ENCODE measurements at places on chromosomes 4 and X. TPM values are rescaled to one million over a fixed set of nuclear protein-coding genes. Genes with fewer than 3 reads are reported as not detected.

DNA sequence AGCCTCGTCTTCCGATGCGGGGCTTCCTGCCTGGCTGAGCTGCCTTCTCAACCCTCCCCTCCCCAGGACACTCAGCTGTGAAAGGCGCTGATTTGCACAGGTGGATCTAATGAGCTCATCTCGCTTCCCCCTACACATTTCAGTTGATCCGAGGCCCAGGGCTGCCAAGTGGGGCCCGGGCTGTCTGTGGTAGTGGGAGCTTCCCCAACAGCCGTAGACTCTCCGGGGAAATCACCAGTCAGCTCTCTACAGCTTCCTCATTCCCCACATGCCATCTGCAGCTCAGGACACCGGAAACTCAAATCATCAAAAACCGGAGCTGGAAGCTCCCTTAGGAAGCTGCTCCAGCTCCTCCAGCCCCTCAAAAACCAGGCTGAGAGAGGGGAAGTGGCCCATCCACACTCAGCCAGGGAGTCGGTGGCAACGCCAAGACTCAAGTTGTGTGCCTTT lies 56.2 kb downstream of the SMIM20 start:
- H3K27ac ChIP-seq, result no peak overlapping the region
- H3K4me1 ChIP-seq, result no peaks in the 10 kb centered on the region
- H3K4me3 ChIP-seq, result no peak overlapping the region
- no peaks in the 10 kb centered on the region for H3K36me3 ChIP-seq
- H3K27me3 ChIP-seq, result peaks cover 7% of the 10 kb centered on the region

DNA sequence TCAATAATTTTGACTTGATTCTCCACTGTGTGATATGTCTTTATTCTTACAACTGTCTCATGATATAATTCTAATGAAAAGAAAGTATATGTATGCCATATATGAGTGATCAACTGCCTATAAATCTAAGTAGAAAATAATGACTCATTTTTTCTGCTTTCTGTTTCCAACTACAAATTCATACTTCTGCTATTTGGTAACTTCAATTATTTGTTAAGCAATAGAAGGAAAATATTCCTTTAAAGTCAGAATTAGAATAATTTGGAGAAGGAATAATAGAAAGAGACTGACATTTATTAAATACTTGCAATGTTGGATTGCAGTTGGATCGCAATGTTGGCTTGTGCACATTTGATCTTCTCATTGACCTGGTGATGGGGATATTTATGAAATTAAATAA lies 204.2 kb upstream of the PACRGL start:
- no peak for DNase-seq
- H3K4me3 ChIP-seq, result no peak overlapping the region
- no peaks in the 10 kb centered on the region for H3K4me1 ChIP-seq
- H3K27me3 ChIP-seq, result no peaks in the 10 kb centered on the region
- H3K36me3 ChIP-seq, result no peaks in the 10 kb centered on the region

DNA sequence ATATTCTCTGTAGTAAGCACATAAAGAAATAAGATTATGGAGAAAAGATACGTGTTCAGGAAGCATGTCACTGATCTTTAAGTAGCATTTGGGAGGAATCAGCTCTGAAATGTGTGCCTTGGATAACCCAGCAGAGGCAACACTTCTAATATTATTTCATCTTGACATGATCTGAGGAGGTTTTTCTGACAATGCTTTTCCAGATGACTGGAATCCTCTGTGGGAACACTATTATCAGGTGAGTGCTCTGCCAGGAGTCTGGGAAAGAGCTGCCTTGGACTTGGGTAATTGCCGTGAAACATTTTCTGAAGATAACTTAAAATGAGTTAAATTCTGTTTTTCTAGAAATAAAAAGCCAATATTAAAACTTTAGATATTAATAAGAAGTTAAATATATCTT lies 78.2 kb upstream of the QRFPR start:
- no peaks in the 10 kb centered on the region for H3K36me3 ChIP-seq
- no peak overlapping the region for H3K4me3 ChIP-seq
- no peak overlapping the region for H3K27ac ChIP-seq
- DNase-seq, result no peak
- peaks cover 22% of the 10 kb centered on the region for H3K27me3 ChIP-seq

DNA sequence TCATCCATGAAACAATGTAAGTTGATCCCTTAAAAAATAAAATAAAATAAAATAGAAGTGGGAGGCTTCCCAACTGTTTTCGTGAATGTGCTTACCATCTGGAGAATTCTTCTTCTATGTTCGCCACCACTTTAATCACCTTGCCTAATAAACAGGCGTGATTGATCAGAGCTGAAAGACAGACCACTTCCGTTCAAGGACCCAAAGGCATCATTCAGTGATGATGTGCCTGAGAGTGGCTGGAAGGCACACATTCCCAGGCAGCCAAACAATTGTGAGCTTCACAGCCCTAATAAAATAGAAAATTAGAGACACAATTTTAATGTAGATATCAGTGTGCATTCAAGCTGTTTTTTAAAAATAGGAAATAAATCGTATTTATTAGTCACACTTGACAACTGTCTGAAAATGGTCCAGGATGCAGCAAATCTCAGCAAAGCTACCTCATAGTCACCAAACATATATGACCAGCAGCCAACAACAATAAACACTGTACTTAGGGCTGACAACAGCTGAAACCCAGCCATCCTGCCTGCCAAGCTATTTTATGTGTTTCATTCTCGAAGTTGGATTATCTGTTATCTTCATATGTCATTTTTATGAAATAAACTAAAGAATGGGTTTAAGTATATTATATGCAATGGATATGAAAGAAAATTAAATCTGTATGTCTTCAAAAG lies 163.2 kb upstream of the FAM9B start:
- H3K36me3 ChIP-seq, result no peaks in the 10 kb centered on the region
- DNase-seq, result no peak
- H3K27me3 ChIP-seq, result no peaks in the 10 kb centered on the region
- peaks cover 6% of the 10 kb centered on the region for H3K4me1 ChIP-seq

- no peak for DNase-seq
- peak overlapping the region; percentile 98 for H3K4me3 ChIP-seq
- H3K36me3 ChIP-seq, result peaks cover 15% of the 10 kb centered on the region
- peak overlapping the region; percentile 99 for H3K27ac ChIP-seq
- H3K4me1 ChIP-seq, result peaks cover 51% of the 10 kb centered on the region
- H3K27me3 ChIP-seq, result no peaks in the 10 kb centered on the region
These were observed 776 bp downstream of the CEP44 start for GRCh38 chr4:174284487-174284886.

GRCh38 chr4:7803371-7803770 lies 136.3 kb downstream of the AFAP1 start:
- H3K27ac ChIP-seq, result no peak overlapping the region
- no peak for DNase-seq
- H3K36me3 ChIP-seq, result peaks cover 32% of the 10 kb centered on the region
- H3K27me3 ChIP-seq, result no peaks in the 10 kb centered on the region

Gene TMSB15A
- total RNA-seq, result 0.37 TPM

DNA sequence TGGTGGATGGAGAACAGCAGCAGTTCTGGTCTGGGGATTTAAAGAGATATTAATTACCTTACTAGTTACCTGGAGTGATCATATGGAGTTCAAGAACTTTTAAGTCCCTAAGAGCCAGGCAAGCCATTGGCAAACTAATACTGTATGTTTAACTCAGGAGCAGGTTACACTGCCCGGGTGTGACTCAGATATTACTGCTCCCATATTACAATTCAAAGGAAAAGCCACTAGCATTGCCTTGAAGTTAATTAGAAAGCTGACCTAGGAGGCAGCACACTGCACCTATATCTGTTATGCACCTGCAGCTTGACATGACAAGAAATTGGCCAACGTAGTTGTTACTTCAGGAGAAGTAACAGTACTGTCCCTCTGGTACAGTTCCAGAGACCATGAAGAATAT lies 47.2 kb downstream of the GRK4 start:
- no peaks in the 10 kb centered on the region for H3K27me3 ChIP-seq
- H3K4me1 ChIP-seq, result peaks cover 21% of the 10 kb centered on the region
- H3K36me3 ChIP-seq, result no peaks in the 10 kb centered on the region
- no peak for DNase-seq

DNA sequence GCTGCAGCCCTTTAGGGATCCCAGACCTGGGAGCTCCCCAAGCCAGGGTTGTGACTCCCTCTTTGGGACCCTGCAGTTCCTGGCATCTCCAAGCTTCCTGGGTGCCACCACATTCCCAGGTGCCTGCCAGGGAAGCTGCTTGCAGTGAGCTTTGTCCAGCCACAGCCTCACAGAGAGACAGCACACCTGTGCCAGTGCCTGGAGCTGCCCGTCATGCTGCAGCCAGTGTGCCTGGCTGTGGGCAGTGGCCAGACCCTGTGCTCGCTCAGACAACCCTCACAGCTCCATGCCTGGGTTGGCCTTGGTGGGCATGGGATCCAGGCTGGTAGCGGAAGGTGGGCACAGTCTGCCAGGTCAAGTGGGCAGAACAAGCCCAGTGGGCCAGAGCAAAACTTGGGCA lies 36.0 kb downstream of the TMPRSS11A start:
- H3K27me3 ChIP-seq, result peaks cover 10% of the 10 kb centered on the region
- H3K27ac ChIP-seq, result no peak overlapping the region
- H3K36me3 ChIP-seq, result no peaks in the 10 kb centered on the region
- no peaks in the 10 kb centered on the region for H3K4me1 ChIP-seq
- DNase-seq, result no peak

- H3K36me3 ChIP-seq, result peaks cover 58% of the 10 kb centered on the region
- H3K27ac ChIP-seq, result no peak overlapping the region
- no peak for DNase-seq
- no peaks in the 10 kb centered on the region for H3K27me3 ChIP-seq
- H3K4me3 ChIP-seq, result no peak overlapping the region
These were observed 29.6 kb downstream of the KDM5C start for GRCh38 chrX:53195401-53195800.

GRCh38 chr4:171279131-171279530 lies 534.1 kb upstream of the GALNTL6 start:
- DNase-seq, result no peak
- no peaks in the 10 kb centered on the region for H3K4me1 ChIP-seq
- H3K27me3 ChIP-seq, result no peaks in the 10 kb centered on the region
- no peak overlapping the region for H3K4me3 ChIP-seq
- H3K27ac ChIP-seq, result no peak overlapping the region
- H3K36me3 ChIP-seq, result no peaks in the 10 kb centered on the region

DNA sequence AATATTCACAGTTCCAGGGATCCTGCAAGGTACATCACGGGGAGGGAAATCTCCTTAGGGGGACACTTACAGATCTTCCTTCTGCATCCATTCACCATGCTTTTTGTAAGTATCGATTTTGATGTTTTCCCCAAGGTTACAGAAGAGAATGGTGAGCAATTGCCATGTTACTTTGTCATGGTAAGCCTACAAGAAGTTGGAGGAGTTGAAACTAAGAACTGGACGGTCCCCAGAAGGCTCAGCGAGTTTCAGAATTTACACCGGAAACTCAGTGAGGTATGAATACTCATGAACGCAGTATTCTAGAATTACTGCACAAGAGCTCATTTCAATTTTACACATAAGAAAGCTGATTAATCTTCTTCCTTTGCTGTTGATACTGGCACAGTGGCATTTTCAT lies 53.9 kb downstream of the LRP2BP start:
- H3K27me3 ChIP-seq, result no peaks in the 10 kb centered on the region
- peaks cover 42% of the 10 kb centered on the region for H3K4me1 ChIP-seq
- H3K36me3 ChIP-seq, result peaks cover 57% of the 10 kb centered on the region
- H3K27ac ChIP-seq, result peak overlapping the region; percentile 28

GRCh38 chrX:46628460-46629371 lies 55.2 kb downstream of the CHST7 start:
- peaks cover 33% of the 10 kb centered on the region for H3K4me1 ChIP-seq
- H3K27me3 ChIP-seq, result no peaks in the 10 kb centered on the region
- no peak for DNase-seq
- H3K36me3 ChIP-seq, result peaks cover 69% of the 10 kb centered on the region

Gene RAPGEF2
- total RNA-seq, result 17.0 TPM

- H3K27me3 ChIP-seq, result peaks cover 13% of the 10 kb centered on the region
- H3K36me3 ChIP-seq, result no peaks in the 10 kb centered on the region
- no peak for DNase-seq
- no peaks in the 10 kb centered on the region for H3K4me1 ChIP-seq
- H3K27ac ChIP-seq, result no peak overlapping the region
These were observed 2.4 kb upstream of the CXorf66 start for GRCh38 chrX:139967750-139968149.

- H3K36me3 ChIP-seq, result no peaks in the 10 kb centered on the region
- no peak overlapping the region for H3K4me3 ChIP-seq
- H3K27ac ChIP-seq, result no peak overlapping the region
- H3K4me1 ChIP-seq, result no peaks in the 10 kb centered on the region
- peaks cover 16% of the 10 kb centered on the region for H3K27me3 ChIP-seq
These were observed 95.5 kb downstream of the CXCL13 start for GRCh38 chr4:77701121-77701520.

DNA sequence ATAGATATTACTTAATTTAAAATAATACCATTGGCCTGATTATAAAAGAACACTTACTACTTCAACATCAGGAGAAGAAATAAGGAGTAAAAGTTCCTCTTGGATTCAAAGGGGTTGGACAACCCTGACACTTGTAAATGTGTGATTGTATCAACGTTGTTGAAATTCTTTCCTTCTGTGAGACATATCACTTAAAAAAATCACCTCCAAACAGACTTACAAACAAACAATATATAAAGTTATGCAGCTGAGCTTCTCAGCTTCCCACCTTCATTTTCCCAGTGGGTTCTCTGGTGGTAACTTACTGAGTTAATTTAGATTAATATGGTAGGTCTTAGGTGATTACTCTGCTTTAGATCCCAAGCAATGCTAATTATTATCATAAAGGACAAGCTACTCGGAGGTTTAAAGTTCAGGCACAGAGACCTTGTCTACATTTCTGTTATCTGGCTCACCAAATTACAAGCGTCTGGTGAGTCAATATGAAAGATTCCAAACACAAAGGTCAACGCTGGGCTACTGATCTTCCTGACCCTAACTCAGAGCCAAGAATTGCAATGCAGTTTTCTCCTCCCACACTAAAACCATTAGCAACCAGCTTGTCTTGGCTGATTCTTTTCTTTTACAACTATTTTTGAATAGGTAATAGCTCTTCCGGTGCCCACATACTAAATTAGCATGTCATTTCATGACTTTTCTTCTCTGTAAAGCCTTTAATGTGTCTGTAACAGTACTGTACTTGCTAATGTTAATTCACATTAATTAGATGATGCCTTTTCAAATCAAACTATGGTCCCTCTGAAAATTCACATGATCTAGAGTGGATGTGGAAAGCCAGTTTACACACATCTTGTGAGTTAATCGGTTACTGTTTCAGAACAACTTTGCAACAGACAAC lies 157.6 kb downstream of the RASL11B start:
- H3K27me3 ChIP-seq, result no peaks in the 10 kb centered on the region
- H3K4me3 ChIP-seq, result no peak overlapping the region
- no peaks in the 10 kb centered on the region for H3K36me3 ChIP-seq
- H3K4me1 ChIP-seq, result peaks cover 3% of the 10 kb centered on the region
- no peak for DNase-seq

DNA sequence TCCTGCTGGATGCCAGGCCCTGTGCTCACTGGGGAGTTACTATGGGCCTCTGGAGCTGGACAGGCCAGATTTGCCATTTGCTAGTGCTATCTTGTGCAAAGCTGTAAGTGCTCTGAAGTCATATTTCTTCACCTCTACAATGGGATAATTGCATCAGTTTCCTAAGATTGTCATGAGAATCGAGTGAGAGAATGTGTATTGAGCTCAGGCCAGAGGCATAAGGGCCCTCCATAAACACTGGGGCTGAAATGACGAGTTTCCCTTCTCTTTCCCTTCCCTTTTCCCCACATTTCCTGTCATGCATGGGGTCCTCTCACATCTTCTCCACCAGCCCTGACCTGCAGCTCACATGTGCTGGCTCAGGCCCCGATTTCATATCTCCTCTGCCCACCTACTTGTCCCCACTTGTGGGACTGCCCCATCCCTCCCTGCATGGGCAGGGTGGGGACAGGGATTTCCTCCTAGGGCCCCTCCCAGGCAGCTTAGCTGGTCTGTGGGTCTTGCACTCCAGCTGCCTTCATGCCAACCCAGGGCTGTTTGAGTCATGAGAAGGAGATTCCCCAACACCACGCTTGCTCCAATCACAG lies 358.8 kb downstream of the MID1IP1 start:
- H3K27me3 ChIP-seq, result no peaks in the 10 kb centered on the region
- no peaks in the 10 kb centered on the region for H3K36me3 ChIP-seq
- peaks cover 58% of the 10 kb centered on the region for H3K4me1 ChIP-seq
- DNase-seq, result no peak
- H3K27ac ChIP-seq, result peak overlapping the region; percentile 7
- no peak overlapping the region for H3K4me3 ChIP-seq

Measured in activated T-helper 2 cell treated with anti-CD3 and anti-CD28 coated beads, Interferon-gamma antibody, Interleukin-2, Interleukin-4, amounts not matched to agents 10 μg/mL and 5 μg/mL and 100 μg/mL, durations not matched to agents 14 hours and 24 hours and 36 hours (primary cell).